ENCODE measurements at places on chromosomes 4 and X.

GRCh38 chr4:81418572-81418971 is 53.1 kb downstream of the RASGEF1B start:
- DNase-seq = no peak

- no peak for DNase-seq
Observed at GRCh38 chr4:180799798-180800197, 1443.4 kb upstream of the TENM3 start.

- no peak for DNase-seq
Observed at GRCh38 chr4:90071289-90072235, 55.6 kb upstream of the CCSER1 start.

GRCh38 chr4:109126856-109127255 is 175.6 kb downstream of the COL25A1 start:
- DNase-seq = no peak

- no peak for DNase-seq
Observed at GRCh38 chr4:62531264-62531663, 1331.1 kb downstream of the ADGRL3 start.

GRCh38 chr4:56512166-56512565 is 6.6 kb downstream of the ARL9 start:
- DNase-seq = no peak

- DNase-seq = no peak
Observed at GRCh38 chr4:5750946-5751665, 40.1 kb downstream of the EVC start.

DNA sequence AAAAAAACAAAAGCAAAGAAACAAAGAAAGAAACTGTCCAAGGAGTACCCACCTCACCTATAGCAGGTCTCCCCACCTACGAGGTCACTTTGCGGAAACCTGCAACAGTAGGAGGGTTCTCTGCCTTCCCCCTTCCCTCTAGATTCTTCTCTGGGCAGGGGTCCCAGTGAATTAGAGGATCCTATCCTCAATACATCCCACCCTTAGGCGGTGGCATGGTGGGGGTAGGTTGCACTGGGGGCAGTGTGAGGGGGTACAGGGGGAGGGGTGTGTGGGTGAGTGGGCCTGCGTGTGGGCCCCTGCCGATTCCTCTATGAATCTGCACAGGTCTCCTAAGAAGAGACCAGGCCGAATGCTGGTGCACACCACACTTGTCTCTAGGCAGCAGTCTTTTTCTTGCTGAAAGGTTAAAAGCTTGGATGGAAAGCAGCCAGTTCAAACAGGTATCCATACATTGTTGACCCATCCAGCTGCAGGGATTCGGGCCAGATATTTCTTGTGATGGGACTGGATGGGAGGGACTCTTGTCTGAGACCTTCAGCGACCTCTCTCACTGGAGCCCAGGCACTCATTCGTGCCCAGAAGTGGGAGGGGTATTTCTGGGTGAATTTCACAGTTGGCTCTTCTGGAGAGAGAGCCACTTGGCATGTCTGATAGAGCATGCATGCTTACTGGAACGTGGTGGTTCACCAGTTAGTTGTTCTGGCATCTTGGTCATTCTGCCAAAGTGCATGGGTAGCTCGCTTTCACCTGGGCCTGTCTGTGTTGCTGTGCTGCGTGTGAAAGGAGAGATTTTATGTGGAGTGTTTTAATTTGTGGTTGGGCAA is 65.6 kb downstream of the NBDY start:
- DNase-seq = no peak

- DNase-seq = no peak
Observed at GRCh38 chrX:15855568-15856221, 1.1 kb upstream of the AP1S2 start.

GRCh38 chrX:13074297-13075262 is 30.2 kb upstream of the FAM9C start:
- DNase-seq = no peak

GRCh38 chrX:137052643-137053235 is 18.9 kb upstream of the GPR101 start:
- DNase-seq = no peak

GRCh38 chr4:4349867-4350266 is 37.0 kb upstream of the NSG1 start:
- no peak for DNase-seq

DNA sequence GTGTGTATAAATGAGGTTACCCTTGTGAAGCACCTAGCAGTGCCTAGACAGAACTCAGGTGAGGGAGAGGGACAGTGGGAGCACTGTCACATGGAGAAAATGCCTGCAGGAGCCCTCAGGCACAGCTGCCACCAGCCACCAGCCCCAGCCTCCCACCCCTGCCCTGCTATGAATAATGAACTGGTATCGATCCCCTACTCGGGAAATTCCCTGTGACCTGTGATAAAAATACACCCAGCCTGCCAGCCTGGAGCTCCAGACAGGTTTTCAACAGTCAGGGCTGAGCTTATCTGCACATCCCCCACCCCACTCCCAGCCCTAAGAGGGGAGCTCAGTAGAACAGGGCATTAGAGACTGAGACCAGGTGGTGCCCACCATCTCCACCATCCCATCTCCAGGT is 159.6 kb upstream of the PJA1 start:
- no peak for DNase-seq

DNA sequence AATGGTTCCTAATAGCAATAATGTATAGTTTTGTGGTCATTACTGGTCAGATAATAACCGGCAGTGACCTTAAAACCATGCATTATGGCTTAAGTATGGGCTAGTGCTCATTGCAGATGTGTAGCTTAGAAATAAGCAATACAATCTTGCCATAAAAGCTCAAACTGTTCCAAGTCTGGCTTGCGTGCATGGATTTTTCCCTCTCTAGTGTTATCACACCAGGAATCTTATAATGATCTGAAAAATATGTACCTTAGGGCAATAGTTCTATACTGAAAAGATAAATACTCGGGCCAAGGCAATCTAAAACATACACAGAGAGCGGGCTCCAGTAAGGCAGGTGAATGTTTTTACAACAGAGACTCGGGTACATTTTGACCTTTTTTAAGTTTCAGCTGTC is 157.8 kb downstream of the DHX15 start:
- DNase-seq = no peak

DNA sequence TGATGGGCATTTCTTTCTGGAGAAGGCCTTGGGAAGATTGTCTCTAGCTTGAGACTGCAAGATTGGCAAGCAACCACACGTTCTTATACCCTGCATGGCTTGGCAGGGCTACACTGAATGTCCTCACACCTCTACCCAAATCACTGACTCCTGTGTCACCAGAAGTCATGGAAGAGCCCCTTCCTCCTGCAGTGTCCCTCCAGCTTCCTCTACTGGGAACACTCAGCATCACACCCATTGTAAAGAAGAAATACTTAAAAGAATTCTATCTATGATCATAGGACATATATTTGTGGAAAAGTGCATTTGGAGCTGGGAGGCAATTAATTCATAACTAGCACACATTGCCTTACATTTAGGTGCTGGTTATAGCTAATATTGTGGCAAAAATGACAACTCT is 113.1 kb downstream of the CCSER1 start:
- no peak for DNase-seq

DNA sequence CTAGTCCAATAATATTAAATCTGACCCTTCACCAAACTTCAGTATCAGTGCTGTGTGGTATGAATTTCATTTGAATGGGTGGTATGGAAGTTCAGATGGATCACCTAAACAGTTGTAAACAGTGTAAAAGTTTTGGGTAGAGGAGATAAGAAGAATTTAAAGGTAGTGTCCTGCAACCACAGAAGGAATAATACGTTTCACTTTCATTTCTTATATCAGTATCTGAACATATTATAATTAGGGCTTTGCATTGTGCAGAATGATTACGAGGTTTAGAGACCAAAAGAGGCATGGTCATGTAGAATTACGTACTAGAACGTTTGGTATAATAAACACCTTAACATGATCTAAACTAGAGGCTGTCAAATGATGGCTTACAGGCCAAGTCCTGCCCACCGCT is 116.1 kb downstream of the PDLIM5 start:
- DNase-seq = no peak

DNA sequence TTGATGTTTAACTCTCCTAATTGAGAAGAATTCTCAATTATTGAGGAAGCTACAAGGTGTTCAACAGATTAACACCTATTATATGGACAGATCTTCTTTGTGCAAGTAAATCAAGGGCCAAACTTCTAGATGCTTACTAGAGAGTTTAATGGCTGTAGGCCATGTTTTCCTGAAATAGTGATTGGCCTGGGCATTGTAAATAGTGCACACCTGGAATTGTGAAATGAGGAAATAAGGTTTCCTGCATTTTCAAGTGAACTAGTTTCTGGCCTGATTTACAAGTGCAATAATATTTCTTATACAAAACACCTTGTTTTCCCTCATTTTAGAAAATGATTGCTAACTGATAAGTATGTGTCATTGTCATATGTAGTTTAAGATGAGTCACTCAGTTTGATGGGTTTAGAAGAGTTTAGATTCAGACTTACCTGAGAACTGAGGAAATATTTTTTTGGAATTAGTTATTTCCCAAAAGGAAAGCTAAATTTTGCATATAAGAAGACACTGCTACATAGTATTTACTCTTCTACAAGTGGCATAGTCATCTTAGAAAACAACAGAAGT is 21.2 kb downstream of the AFF1 start:
- DNase-seq = no peak

GRCh38 chrX:129772796-129773431 is 6.8 kb upstream of the SASH3 start:
- DNase-seq = no peak

DNA sequence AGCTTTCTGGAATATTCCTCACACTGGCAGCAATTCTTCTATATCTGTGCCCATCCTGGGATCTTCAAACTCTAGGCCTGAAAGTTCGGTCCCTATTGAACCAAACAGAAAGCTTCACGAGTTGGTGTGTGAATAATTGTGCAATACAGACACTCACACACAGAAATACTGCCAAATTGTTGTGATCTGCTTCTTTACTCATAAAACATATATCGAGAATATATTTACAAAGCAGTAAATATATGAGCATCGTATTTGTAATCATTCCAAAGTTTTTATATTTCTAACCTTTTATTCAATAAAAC is 56.6 kb upstream of the BEX4 start:
- DNase-seq = no peak

DNA sequence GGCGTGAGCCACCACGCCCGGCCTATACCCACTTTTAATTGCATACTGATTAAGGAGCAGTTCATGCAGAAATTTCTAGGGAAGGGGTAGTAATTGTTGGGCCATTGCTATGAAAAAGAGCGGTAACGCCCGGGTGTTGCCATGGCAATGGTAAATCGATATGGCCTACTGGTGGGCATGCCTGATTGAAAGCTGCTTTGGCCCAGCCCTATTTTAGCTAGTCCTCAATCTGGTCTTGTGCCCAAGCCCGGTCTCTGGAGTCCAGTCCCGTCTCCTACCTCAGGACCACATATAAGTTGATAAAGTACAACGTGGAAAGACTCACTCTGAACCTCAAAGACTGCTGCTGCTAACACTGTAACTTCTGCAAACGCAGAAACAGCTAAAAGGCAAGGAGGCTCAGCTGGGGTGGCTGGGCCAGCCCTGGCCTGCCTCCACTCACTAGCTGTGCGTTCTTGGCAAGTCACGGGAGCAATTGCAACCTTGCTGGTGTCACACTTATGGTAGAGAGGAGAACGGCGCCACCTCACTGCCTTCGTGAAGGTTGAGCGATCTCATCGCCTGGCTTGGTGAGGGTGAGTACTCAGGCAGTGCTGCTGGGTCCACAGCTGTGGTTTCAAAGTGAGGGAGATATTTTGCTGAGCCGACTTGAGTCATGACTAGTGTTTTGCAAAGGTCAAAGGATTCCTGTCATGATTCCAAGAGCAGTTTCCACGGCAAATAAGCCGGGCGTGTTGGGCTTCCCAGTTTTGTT is 57.0 kb upstream of the GRPEL1 start:
- no peak for DNase-seq

GRCh38 chrX:63186137-63186536 is 165.0 kb downstream of the SPIN4 start:
- DNase-seq = no peak

DNA sequence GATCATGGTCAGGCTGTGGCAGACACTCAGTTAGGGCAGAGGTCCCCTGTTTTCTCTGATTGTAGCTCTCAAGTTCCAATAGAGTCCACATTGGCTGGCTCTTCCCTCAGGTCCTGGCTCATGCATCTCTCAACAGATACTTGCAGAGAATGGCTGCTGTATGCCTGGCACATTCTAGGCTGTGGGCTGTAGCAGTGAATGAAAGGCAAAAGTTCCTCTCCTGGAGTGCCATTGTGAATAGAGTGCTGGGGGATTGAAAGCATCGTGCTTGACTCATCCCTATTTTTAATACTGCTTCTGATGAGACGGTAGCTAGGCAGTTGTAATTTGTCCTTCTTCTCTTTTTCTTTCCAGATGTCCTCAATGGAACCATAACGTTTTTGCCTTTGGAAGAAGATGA is 5.5 kb downstream of the TRMT44 start:
- DNase-seq = no peak

DNA sequence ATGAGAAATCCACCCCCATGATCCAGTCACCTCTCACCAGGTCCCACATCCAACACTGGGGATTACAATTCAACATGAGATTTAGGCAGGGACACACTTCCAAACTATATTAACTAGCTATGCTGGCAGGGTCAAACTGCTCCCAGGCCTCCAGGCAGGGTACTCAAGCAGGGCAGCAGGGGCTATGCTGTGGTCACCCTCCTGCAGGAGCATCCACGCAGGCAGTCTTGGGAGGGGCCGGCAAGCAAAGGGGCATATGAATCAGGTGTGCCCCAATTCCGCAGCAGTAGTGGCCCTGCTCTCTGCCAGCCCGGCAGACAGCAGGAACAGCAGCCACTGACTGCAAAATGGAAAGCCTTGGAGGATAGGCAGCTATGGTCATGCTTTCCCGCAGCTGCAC is 74.6 kb upstream of the PRDX4 start:
- DNase-seq = no peak

DNA sequence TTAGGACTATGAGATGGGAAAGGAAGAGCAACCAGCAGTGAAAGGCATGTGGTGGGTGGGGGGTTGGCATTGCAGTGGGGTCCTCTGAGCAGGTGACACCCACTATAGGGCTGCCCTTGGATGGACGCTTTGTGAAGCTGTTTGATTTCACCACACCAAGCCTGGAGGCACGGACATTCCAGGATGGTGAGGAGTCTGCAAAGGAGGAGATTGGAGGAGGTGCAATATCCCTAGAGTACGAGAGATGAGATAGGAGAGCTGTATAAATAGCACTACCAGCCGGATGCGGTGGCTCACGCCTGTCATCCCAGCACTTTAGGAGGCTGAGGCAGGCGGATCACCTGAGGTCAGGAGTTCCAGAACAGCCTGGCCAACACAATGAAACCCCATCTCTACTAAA is 42.3 kb downstream of the SHOX start:
- DNase-seq = no peak

GRCh38 chr4:73308286-73308685 is 49.7 kb upstream of the ANKRD17 start:
- DNase-seq = no peak

- no peak for DNase-seq
Observed at GRCh38 chr4:176767183-176767582, 25.5 kb downstream of the VEGFC start.

- DNase-seq = no peak
Observed at GRCh38 chr4:70196857-70197256, 1.3 kb downstream of the ODAM start.
